Stimulated activated CD8-positive, alpha-beta memory T cell treated with anti-CD3 and anti-CD28 coated beads, Interleukin-7, amount 100 ng/mL, for 4 hours (primary cell): ENCODE measurements at places on chromosomes 3 and 15.

- no peak for DNase-seq
Measured at GRCh38 chr15:71334873-71335272, 219.6 kb downstream of the THSD4 start.

GRCh38 chr15:56794553-56795329 is 61.4 kb upstream of the ZNF280D start:
- DNase-seq: no peak

DNA sequence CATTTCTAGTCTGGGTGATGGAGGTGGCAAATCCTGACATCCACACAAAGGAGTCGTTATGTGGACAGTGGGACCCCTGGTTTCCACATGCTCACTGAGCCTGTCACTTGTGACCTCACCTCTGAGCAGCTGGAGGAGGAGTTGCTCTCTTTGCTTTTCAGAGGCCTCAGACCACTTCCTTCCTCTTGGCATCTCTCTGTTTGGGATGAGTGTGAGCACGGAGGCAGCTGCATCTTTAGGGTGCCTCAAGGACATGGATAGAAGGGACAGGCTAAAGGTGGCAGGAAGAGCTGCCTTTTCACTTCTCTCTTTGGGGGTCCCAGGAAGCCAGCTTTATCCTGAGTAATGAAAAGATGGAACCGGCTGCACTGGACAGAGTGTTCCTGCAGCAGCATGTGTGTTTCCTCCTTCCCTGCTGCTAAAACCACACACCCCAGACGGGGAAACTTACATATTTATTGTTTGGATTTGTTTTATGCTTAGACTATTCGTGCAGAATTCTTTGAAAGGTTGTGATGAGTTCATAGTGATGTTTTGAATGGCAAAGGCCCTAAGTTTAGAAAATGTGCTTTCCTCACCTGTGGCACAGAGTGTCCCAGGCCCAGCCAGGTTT is 31.8 kb downstream of the GPR171 start:
- no peak for DNase-seq

- no peak for DNase-seq
Measured at GRCh38 chr3:170536712-170537111, 49.2 kb downstream of the SLC7A14 start.

DNA sequence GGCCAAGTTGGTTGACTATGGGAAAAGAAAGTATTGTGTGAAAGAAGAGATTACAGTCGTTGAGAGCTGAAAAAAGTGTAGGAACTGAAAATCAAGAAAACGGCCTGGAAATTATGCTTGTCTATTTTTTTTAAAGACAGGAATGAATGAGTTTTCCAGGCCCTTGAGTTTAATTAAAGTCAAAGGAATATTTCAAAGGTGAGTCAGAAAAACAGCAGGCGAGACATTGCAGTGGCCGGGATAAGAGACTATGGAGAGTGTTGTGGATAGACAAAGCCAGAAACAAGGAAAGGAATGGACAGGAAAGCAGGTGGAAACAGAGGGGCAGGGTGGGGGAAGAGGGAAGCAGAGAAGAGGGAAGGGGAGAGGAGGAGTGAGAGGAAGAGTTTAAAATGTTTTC is 275.1 kb upstream of the LRTM1 start:
- DNase-seq: no peak

- no peak for DNase-seq
Measured at GRCh38 chr3:38636464-38636863, 13.0 kb downstream of the SCN5A start.

GRCh38 chr3:4011166-4011565 is 211.9 kb downstream of the LRRN1 start:
- no peak for DNase-seq

DNA sequence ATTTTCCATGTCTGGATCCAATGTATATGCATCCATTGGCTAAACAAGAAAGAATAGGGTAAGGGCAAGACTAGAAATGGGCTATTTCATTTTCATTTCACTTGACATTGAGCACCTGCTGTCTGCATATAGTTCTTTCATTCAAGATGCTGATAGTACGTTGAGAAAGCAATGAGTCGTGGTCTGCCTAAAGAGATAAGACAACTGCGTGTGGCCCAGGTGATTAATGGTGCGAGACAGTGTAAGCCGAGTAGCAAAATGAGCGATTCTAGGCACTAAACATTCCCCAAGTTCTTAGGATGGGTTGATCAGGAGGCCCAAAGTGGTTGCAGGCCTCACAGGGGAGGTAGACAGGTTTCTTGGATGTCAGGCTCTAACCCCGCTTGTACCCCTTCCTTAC is 235.4 kb downstream of the PDCD6IP start:
- no peak for DNase-seq

DNA sequence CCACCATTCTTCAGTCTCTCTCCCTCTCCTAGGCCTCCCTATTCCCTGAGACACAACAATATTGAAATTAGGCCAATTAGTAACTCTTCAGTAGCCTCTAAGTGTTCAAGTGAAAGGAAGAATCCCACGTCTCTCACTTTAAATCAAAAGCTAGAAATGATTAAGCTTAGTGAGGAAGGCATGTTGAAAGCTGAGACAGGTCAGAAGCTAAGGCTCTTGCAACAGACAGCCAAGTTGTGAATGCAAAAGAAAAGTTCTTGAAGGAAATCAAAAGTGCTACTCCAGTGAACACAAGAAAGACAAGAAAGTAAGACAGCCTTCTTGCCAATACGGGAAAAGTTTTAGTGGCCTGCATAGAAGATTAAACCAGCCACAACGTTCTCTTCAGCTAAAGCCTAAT is 41.3 kb downstream of the PPM1L start:
- no peak for DNase-seq

DNA sequence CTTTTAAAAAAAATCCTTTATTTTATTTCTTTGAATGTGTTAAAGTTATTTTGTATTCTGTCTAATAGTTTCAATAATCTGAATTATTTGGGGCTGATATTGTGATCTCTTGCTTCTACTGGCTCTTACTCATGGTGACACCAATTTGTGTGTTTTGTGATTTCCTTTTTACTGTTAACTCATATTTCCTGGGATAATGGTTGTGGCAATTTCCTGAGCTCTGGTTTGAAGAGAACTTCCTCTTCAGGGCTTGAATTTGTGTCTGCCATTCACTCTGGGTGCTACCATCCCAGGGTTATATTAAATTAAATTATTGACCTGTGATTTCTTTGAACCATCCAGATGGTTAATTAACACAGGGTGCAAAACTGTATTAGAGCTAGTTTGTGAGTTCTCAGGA is 60.4 kb upstream of the RNF7 start:
- DNase-seq: no peak

GRCh38 chr3:112000966-112001365 is 2.2 kb downstream of the TAGLN3 start:
- no peak for DNase-seq

- no peak for DNase-seq
Measured at GRCh38 chr3:185825639-185826481, 1.0 kb upstream of the IGF2BP2 start.

- no peak for DNase-seq
Measured at GRCh38 chr3:13353936-13354542, 66.1 kb downstream of the NUP210 start.

- no peak for DNase-seq
Measured at GRCh38 chr3:79477242-79477641, 290.6 kb downstream of the ROBO1 start.

DNA sequence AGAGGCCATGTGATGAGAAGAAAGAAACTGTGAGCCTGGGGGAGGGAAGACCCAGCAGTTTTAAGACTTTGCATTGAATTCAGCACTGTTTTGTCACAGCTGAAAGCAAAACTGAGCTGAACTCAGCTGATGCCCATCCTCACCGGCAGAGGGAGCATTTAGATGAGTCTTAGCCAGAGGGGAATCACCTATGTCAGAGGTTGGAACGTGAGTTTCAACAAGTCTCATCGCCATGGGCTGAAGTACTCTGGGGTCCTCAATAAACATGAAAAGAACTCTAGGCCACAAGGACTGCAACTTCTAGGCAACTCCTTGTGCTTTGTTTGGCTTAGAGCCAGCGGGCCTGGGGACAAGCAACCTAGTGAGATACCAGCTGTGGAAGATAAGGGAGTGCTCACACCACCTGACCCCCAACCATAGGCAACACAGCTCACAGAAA is 324.5 kb downstream of the TBL1XR1 start:
- DNase-seq: peak; percentile 22

DNA sequence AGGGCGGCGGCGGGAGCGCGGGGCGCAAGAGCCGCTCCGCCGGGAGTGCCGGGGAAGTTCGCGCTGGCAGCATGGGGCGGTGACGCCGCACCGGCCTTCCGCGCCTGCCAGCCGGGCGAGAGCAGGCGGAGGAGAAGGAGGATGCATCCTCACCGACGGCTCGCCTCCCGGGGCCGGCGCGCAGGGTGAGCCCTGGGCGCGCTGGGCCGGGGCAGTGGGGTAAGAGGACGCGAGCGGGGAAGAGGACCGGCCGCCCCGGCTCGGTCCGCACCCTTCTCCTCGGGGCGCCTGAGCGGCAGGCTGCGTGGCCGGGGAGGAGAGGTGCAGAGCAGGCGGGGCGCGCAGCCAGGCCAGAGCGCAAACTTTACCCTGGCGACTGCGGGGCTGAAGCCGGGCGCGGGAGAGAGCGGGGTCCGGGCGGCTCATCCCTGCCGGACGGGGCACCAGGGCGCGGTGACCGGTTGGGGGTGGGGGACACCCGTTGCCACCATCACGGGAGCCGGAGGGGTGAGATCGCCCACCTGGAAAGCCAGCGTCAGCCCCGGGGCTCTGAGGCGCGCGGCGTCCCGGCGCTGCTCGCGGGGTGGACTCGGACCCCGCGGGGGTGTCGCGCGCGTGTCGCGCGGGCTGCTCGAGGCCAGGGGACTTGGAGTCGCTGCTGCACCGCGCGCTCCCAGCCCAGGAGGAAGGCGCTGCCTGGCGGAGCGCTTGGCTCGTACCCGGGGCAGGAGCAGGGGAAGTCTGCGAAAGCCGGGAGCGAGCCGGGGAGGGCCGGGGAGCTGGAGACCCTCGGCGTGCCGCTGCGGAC is 542 bp downstream of the GABRA5 start:
- no peak for DNase-seq

DNA sequence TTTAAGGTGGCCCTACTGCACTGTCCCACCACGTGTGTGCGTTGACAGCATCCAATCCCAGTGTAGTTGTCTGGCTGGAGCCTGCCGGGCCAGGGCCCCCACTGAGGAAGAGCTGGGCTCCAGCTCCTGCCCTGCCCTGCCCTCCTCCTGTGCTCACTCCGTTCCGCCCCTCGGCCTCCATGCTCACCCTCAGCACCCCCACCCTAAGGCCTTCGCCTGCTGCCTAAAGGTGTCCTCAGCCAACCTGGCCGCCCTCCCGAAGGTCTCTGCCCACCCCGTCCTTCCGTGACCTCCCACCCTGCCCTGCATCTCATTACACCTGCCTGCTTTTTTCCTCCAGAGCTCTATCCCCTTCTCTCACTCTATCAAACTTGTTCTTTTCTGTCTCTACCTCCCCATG is 118.0 kb downstream of the TPRA1 start:
- no peak for DNase-seq

DNA sequence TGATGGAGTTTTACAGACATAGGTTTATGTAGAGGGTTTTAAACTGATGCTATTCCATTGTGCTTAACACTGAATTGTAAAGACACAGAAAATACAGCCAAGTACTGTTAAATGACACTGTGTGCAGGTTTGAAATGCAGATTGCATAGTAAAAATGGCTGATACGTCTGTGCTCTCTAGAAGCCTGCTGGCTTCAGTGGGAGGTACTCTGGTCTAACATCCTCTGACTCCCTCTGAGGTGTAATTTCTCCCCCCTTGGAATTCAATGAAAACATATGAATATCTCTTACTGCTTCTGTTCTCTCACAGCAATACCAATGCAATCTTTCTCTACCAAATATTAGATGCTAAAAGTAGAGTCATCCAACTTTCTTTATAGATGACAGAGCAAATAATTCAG is 176.6 kb downstream of the SLC9A9 start:
- DNase-seq: no peak

DNA sequence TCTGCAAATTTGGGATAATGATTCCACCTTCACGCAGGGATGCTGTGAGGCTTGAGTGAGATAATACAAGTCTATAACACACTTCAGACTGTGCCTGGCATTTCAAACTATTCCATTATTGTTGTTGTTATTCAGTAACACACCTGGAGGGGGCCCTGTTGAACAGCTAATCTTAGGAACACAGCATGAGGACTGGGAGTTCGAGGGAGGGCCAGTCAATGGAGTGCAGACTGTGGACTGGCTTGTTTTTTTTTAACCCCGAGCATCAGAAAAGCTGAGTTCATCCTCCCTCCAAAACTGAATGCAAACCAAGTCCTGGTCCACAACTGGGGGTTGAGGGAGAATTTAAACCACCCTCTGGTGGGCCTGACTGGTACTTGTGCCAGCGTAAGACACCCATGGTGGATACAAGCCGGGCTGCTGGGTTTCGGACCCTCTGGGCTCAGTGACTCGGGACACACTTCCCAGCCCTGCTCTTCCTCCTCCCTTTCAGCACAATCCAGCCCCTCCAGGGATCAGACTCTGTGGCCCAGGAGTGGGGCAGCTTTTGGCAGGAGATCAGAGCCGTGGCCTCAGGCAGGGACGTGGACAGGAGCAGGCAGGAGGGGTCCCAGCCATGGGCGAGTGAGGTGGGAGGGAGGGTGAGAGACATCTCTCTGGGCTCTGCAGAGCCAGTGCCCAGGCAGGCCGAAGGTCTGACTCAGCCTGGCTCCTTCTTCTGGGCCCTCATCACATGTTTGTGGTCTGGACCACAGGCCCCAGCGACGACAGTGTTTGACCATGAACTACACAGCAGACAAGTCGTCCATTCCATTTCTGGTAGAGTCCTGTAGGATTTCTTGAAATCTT is 36.3 kb upstream of the MEX3B start:
- no peak for DNase-seq

GRCh38 chr3:17845026-17845812 is 102.8 kb upstream of the TBC1D5 start:
- no peak for DNase-seq

- DNase-seq: no peak
Measured at GRCh38 chr3:156509189-156510174, 45.4 kb downstream of the SSR3 start.

GRCh38 chr3:151074256-151074655 is 11.2 kb upstream of the MED12L start:
- DNase-seq: no peak

DNA sequence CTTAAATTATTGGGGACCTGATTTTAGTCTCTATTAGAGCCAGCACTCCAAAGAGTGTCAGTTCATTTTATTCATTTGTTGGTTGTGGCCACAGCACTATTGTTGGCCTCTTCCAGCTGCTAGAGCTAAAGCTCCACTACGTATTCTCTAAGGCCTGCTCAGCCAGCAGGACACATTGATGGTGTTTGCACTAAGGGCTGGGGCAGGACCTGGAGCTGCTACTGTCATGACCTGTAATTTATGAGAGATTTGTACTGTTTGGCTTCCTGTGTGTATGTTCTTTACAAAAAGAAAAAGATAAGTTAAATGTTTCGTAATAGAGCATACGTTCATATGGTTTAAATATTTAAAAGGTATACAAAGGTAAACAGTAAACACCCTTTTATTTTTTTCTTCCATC is 8.1 kb downstream of the GFM1 start:
- no peak for DNase-seq

DNA sequence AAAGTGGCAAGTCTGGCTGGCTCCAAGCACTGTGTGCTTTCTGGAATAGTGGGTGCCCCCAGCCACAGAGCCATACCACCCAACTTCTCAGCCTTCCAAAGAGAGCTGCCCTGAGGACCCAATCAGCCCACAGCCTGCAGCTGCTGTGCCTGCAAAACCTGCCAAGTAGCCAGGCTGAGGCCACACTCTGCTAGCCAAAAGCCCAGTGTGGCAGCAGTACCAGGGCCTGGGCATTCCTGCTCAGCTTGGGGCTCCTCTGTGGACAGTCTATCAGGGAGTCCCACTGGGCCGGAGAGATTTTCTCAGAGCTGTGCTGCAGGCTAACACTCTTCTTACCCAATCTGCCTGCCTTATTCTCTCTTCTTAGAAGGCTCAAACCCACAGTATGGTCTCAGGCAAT is 136.5 kb downstream of the TPRA1 start:
- DNase-seq: no peak
